Testis (tissue), 5 donors: ENCODE measurements at places on chromosomes 6 and 20. TPM values are rescaled to one million over a fixed set of nuclear protein-coding genes. Genes with fewer than 3 reads are reported as not detected.
A peak's percentile ranks its signal among the peaks of the same experiment; 100 is the strongest.

The BTN3A1 gene
- total RNA-seq, result 10.6 TPM

The MYBL2 gene
- total RNA-seq, result 32.9 TPM

DNA sequence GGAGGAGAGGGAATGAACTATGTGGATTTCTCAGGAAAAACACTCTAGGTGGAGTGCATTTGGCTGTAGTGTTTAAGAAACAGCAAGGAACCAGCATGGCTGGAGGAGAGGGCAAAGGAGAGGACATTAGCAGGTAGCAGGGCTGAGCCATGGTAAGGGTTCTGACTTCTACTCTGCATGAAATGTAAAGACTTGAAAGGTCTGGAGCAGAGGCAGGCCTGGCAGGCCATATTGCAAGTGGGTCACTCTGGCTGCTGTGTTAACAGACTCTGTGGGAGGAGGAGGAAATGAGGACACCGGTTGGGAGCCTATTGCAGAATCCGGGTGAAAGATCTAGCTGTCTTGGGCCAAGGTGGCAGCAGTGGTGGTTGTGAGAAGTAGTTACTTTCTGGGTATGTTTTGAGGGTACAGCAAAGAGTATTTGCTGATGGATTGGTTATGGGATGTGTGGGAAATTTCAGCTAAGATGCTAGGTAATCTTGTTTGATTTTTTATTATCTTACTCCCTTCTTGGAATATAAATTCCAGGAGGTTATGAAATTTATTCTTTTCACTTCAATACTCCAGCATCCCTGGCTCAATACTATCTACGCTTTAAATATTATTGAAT lies 115.9 kb upstream of the BCLAF1 start:
- DNase-seq, result no peak

The ELOVL4 gene
- total RNA-seq, result 9.1 TPM

DNA sequence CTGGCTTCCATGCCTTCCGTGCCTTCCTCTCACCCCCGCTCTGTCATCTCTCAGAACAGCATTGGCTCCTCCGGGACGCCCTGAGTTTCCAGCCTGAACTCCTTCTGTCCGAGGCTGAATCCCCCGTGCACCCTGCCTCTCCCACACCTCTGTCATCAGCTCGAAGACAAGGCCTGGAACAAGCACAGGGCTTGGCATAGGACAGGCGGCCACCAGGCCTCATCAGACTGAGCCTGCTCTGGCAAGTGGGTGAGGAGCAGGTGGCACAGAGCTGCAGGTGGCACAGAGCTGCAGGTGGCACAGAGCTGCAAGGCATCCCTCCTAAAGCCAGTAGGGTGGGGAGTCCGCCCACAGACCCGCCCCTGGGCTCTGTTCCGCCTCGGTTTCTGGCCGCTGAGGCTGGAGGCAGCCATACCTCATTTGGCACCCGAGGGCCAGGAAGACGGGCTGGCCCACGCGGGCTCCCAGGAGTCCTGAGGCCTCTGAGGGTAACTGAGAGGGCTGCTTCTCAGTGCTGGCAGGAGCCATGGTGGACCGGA lies 60.2 kb downstream of the EZR start:
- DNase-seq, result no peak

DNA sequence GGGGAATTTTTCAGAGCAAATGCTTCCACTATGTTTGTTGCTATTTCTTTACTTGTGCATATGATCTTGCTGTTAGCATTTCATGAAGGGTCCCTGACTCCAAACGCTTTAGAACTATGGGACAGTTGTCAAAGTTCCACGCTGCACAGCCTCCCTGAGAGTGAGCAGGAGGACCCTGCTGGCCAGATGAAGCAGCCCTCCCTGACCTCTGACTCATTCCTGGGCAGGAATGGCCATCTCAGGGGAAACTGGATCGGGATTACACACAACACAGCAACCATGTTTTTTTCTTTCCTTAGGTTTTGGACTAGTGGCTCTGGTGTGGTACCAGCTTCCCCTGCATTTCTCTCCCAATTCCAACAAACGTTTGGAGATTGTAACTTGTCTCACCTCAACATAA lies 710.9 kb upstream of the AGPAT4 start:
- DNase-seq, result no peak

The ANKRD66 gene
- total RNA-seq, result not detected

GRCh38 chr6:111769365-111770152 lies 103.7 kb downstream of the FYN start:
- DNase-seq, result no peak

- peak; percentile 12 for DNase-seq
These were observed at the start of gene HLA-DRB5 for GRCh38 chr6:32529697-32530430. HLA-DRB5 (minus strand) TSS chr6:32530287; CDS start chr6:32530224, 63 bp downstream.

The TFAP2C gene
- 1.9 TPM for total RNA-seq

DNA sequence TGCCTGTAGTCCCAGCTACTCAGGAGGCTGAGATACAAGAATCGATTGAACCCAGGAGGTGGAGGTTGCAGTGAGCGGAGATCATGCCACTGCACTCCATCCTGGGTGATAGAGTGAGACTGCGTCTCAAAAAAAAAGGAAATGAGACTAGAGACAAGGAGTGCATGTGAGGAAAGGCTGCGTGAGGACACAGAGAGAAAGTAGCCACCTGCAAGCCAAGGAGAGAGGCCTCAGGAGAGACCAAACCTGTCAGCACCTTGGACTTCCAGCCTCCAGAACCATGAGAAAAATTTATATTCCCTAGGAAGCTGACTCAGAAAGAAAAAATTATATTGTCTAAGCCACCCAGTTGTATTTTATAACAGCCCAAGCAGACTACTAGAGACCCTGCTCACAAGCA lies 7.4 kb upstream of the BEND3 start:
- DNase-seq, result no peak

- DNase-seq, result no peak
These were observed 124.3 kb downstream of the GJA1 start for GRCh38 chr6:121559611-121560269.

DNA sequence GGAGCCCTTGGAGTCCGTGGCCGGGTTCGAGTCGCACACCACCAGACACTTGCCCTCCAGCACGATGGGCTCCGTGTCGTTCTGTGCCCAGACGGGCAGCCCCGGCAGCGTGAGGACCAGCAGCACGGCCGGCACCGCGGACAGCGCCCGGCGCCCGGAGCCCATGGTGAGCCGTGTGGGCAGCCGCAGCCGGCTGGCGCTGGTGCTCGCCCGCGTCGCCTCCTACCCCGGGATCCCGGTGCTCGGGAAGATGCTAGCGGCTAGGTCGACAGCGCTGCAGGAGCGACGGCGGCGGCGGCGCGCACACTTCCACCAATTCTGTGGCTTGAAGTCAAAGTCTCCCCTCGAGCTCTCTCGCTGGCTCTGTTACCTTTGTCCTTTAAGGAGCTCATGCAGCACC lies 1.3 kb downstream of the CBLN4 start:
- peak; percentile 46 for DNase-seq

DNA sequence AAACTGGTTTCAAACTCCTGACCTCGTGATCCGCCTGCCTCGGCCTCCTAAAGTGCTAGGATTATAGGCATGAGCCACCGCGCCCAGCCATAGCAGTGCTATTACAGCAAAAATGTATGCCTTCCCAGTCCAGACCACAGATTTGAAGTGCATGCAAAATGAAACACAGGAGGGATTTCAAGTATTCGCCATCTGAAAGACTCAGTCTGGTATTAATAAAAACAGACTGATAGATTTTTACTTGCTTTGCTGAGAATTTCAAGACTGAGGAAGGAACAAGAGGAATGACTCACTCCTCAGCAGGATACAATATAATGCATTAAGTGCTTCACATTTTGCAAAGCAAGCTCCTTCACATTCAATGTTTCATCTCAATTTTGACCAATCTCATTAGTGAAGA lies 134.9 kb downstream of the TMEM200A start:
- DNase-seq, result no peak

DNA sequence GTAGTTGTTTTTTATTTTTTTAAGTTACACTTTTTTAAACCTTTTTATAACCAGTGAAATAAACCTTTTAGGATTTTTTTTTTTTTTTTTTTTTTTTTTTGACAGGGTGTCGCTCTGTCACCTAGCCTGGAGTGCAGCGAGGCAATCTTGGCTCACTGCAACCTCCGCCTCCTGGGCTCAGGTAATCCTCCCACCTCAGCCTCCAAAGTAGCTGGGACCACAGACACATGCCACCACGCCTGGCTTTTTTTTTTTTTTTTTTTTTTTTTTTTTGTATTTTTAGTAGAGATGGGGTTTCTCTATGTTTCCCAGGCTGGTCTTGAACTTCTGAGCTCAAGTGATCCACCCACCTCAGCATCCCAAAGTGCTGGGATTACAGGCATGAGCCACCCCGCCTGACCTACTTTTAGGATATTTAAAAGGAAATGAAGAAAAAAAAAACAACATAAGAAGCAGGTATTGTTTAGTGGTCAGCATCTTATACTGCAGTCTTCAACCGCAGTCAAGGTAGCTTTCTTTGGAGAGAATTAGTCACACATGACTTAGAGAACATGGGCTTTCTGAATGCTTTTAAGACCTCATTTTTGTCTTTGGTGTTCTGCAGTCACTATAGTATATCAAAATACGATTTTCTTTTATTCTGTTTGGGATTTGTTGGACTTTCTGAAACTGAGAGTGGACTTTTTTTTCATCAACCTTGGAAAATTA lies 1.6 kb downstream of the POLR1H start:
- no peak for DNase-seq

GRCh38 chr6:46510651-46511050 lies 19.4 kb upstream of the RCAN2 start:
- DNase-seq, result peak; percentile 64

DNA sequence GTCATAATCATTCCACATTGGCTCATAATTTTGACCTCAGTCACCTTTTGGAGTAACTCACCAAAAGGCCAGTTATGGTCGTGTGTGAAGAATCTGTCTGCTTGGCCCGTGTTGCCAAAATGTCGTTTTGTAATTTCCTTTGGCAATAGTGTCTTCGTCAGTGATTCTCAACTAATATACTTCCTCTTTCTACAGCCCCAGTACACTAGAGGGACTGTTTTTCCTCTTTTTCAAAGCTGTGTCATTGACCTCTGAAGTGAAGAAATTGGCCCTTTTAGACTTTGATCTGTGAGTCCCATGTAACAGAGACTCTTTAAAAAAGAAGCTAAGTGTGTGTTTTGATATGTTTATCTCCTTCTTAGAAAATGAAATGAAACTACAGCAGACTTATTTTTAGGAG lies 5.2 kb downstream of the FOXO3 start:
- peak; percentile 60 for DNase-seq

DNA sequence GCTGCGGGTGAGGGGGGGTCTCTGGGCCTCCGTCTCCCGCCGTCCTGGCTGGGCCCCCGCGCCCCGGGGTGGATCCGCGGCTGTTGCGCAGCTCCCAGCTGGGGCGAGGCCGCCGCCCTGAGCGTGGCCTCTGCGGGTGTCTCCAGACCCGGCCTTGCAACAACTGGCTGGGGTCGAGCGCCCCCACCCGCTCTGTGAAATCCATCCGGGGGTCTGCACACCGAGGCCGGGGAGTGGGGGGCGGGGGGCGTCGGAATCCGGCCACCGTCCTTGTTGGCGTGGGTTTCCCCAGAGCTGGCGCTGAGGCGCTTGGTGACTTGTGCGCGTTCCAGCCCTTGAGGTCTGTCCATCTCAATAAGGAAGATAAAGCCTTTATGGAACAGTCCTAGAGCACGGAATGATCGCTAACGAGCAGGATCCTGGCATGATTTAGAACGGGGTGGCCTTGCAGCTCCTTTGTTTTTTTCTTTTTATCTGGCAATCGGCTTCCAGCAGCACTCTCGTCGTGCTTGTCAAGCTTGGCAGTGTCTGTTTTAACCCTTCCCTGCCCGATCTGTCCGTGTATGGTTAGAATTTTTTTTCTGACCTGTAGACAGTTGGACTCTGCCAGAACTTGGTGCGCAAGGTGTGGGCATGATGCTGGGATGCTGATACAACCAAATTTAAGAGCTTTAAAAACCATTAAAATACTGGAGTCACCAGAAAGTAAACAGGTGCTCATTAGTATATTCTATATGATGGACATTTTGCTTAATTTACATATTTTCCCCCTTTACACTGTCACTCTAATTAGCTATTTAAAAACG lies 675 bp downstream of the DSTN start:
- peak; percentile 61 for DNase-seq

DNA sequence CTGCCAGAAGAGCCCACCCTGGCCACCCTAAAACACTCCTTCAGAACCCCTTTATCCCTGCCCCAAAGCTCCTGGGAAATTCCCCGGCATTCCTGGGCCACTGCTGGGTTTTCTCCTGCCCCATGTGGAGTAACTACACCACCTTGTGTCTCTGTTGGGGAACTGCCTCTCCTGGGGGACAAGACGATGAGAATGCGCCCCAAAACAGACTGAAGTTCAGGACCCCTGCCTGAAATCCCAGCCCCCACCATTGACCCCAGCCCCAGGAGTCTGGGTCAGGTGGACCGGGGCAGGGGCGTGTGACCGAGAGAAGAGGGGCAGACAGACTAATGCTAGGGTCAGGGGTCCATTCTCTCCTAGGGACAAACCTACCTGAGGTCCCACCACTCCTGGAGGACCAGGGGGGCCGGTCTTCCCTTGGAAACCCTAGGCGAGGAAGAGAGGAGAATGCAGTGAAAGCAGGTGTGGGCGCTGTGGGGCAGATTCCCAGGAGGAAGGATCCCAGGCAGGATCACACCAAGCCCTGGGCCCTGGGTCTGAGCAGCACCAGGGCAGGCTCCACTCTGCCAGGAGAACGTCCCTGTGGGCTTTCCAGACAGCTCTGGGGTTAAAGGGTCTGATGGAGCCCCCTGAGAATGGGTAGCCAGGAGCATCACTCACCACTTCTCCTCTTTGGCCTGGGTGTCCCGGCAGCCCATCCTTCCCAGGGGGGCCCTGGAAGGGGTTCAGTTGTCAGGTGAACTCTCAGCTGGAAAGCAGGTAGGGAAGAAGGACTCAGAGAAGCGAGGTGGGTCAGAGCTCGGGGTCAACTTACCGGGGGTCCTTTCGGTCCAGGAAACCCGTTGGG lies 19.4 kb downstream of the COL11A2 start:
- DNase-seq, result no peak

The SLC17A9 gene
- total RNA-seq, result 2.9 TPM

DNA sequence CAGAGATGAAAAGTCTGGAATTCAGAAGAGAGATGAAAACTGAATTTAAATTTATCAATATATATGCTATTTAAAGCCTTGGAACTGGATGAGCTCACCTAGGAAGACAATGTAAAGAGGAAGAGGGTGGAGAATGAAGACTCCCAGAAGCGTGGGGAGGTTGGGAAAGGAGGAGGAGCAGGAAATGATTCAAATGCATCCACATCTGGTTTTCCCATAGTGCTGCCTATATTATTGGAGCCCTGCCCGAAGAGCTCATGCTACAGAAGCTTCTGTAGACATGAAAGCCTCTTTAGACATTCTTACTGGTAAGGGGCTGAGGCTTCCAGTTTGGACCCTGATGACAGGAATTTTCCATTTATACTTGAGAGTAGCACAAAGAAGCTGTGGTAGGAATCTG lies 19.2 kb downstream of the PDE7B start:
- DNase-seq, result no peak
